ENCODE measurements at places on chromosomes 7 and 10.

GRCh38 chr7:31335884-31336201, 4.7 kb downstream of the NEUROD6 start:
- no peak for DNase-seq

GRCh38 chr7:47945261-47946015, 2.8 kb downstream of the PKD1L1 start:
- DNase-seq: peak; percentile 63

DNA sequence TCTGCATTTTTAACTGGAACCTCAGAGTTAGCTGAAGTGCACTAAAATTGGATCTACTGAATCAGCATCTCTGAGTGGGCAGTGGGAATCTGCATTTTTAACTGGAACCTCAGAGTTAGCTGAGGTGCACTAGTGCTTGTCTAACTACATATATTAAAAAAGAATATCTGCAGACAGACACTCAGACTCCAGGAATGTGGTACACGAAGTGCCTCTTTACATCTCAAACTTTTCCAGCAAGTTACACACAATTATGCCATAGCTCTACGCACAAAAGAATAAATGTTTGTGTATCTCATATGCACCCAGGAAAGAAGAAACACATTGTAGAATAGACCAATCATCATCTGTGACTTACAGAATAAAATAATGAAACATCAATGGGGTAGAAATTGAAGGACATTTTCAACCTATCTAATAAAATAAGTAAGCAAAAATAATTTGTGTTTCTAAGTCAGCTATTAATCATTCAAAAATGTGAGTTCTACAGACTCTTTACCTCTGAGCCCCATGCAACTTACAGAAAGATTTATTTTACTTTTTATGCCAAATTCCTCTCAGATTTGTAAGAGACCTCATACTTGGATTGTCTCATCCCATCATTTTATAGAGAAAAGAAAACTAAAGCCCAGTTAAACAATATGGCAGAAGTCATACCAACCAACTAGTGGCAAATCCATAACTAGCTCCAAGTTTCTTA, 28.3 kb downstream of the PPP1R3A start:
- DNase-seq: no peak

DNA sequence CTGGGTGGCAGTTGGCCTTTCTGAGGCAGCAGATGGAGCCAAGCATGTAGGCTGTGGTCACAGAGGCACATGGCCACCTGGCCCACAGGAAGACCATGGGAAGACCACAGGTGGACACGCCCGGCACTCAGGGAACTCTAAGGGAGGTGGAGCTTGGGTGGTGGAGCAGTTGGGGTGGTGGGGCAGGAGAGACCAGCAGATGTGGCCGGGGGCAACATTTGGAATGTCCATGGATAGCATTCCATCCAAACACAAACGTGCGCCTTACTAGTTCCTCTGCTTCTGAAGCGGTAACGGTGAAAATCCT, 290.9 kb downstream of the PTPRN2 start:
- no peak for DNase-seq

DNA sequence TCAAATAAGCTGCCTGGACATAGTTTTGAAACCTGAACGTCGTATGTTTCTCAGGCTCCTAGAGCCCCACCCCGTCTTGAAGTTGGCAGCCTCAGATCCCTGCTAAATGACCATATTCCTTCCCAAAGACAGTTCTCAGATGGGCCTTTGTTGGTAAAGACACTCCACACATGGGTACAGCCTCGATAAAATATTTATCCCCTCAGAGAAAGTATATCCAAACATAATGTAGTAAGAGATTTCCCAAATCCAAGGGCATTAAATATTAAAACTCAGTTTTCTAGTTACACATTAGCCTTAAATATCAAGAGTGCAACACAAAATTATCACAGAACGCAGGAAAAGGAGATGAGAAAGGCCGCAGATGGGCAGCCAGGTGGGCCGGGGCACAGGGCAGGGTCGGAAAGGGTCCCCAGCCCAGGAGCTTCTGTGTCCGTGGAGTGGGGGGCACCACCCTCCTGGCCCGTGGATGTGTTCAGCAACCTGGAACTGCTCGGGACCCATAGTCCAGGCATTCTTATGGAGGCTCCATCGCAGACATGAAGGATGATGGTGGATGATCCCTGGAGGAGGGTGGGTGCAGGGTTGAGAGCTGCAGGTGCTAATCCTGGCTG, 1.5 kb upstream of the CFAP46 start:
- DNase-seq: no peak

DNA sequence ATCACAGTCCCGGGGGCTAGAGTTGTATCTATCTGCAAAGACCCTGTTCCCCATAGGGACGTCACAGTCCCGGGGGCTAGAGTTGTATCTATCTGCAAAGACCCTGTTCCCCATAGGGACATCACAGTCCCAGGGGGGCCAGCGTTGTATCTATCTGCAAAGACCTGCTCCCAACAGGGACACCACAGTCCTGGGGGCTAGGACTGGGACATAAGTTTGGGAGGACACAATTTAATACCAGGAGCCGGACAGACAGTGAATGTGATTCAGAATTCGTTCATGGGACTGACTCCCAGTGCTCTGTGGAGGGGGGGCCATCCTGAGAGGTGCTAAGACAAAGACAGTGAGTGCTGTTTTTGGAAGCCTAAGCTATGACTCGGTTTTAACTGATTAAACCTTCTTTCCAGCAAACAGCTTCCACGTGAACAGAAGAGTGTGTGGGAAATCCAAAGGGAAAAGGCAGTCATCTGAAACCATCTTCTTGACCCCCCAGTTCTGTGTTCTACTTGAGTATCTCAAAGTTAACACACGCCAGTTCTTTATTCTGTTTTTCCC, 153.0 kb downstream of the DIP2C start:
- no peak for DNase-seq

DNA sequence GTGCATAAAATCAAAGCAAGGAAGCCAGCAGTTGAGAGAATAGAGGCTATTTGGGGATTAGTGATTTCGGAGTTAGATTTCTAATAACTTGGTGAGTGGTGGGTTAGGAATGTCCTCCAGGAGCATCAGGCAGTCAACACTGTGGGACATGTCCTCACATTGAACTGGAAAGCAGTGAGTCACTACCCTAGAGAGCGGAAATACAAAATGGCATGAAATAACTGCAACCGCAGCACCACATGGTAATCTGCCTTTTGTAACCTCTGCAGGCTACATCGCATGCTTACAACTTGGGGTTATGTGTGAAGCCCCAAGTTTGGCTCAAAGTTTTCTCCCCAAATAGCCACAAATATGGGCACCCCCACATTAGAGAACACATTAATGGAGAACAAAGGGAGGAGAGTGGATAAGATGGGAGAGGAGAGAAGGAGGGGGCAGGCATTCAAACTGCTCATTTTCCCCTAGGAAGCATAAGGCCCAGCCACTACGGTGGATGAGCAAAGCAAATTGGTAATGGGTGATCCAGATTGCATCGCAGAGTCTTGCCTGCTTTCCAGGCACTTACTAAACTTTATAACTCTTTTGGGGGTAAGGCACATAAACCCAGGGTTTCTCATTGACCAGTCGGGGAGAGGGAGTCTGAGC, 22.0 kb upstream of the SLF2 start:
- no peak for DNase-seq

DNA sequence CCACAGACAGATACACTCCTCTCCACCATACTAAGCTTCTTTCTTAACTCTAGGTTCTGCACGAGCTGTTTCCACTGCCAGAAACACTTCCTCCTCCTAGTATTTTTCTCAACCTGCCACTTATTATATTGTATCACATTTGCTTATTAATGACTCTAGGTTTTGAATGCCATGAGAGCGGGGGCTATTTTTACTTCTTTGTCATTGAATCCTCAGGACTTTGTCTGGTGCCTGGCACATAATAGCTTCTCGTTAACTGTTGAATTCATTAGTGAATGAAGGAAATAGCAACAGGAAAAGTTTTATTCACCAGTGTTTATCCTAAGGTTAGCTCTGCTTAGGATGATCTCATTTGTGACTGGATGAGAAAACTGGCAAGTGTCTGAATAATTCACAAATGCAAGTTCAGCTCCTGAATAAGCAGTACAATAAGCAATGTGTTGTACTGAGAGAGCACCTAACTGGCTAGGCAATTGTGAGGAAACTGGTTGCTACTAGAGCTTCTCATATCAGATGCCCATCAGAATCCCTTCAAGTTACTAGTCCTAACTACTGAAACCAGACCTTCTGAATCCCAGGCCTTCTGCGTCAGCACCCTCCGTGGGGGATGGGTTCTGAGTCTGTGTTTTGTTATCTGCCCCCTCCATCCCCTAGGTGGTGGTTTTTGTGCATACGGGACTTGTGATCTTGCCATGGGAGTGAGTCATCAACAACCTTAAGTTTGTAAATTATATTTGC, 92.7 kb downstream of the LSMEM1 start:
- DNase-seq: no peak

- DNase-seq: no peak
These were observed 116.3 kb downstream of the CUX1 start for GRCh38 chr7:101933688-101934121.

DNA sequence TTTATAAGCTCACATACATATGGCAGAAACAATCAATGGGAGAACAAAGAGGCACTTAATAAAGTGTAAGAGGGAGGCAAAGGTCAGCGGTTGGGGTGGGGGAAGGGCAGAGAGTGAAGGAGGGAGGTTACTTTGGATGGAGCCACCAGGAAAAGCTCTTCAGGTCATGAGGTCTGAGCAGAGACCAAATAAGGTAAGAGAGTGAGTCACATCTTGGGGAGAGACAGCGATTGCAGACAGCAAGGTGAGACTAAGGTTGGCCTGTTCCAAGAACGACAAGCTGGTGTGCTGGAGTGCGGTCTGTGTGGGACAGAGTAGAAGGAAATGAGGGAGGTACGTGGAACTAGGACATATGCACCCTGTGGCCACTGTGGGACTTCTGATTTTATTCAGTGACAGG, 74.3 kb upstream of the TOMM7 start:
- no peak for DNase-seq

GRCh38 chr7:68955656-68956055, 642.6 kb upstream of the AUTS2 start:
- DNase-seq: no peak

DNA sequence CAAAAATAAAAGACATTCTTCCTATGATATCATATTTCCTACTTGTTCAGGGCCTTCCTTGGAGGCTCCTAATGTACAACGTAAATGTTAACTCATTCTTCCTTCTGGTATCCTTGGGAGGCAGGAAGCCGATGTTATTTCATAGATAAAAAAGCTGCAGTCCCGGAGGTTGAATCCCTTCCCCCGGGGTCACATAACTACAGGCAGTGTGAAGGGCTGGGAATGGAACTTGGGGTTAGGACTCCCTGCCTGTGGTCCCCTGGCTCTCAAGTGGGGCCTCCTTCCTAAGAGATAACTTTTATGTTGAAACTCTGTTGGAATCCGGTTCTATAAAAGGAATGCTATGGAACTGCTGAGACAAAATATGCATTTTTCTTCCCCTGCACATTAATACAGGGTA, 14.9 kb upstream of the CCDC3 start:
- no peak for DNase-seq

DNA sequence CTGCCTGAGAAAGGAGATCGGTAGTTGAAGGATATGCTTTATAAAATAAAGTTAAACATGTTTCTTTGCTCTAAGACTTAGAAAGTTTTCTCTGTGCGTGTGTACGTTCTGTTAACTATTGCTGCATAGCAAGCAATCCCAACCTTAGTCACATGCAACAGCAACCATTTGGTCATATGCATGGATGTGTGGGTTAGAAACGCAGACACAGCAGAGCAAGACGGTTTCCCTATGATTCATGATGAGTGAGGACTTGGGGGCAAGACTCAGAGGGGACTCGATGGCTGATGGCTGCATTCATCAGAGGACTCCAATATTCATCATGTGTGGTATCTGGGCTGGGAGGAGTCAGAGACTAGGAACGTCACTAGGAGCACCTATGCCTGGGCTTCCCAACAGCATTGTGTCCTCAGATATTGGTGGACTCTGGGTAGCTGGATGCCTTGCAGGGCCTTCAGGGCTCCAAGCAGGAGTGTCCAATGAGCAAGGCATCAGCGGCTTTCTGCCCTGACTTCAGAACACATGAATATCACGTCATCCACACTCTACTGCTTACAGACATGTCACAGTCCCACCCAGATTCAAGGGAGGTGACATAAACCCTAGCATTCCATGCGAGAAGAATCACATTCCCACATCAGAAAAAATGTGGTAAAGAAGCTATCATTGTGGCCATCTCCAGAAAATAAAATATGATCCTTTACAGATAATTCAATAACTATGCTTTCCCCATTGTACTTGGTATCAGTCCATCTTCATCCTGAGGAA, 731.2 kb downstream of the TNS3 start:
- no peak for DNase-seq

GRCh38 chr10:76456197-76456596, 1024.8 kb downstream of the LRMDA start:
- no peak for DNase-seq

GRCh38 chr10:44066527-44067255, 318.2 kb downstream of the CXCL12 start:
- no peak for DNase-seq

- no peak for DNase-seq
These were observed 24.8 kb upstream of the ZNF32 start for GRCh38 chr10:43673471-43673870.

DNA sequence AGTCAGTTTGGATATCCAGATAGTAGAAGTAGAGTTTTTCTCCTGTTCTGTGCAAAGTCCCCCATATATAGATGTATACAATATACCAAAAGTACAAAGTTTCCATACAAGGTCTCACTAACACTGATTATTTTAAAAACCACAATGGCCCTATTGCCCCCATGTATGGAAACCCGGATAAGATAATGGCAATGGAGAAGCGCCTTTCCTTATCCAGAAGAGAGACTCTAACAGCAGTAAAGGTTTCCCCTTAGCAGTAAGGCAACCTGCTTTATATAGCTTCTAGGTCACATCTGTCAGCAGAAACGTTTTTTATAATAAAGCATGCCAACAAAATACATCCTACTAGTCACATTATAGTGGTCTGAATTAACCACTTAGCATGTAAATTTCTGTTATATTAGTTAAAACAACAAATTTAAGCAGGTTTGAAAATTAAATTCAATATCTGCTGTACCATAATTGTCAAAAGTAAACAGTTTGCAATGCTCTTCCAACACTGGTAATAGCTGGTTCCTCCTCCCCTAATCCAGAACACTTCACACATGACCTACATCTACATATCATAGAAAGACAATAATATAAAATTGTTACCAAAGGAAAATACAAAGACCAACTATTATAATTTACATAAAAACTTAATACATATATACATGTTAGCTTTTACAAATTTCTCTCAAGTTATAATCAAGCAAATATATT, 22.4 kb downstream of the USP6NL start:
- DNase-seq: no peak

All from stimulated activated CD8-positive, alpha-beta memory T cell treated with anti-CD3 and anti-CD28 coated beads, Interleukin-12 subunit alpha, Interleukin-12 subunit beta, amount 100 ng/mL, for 1 hour (primary cell).